ENCODE measurements at places on chromosomes 11 and 22.
A peak's percentile ranks its signal among the peaks of the same experiment; 100 is the strongest.

DNA sequence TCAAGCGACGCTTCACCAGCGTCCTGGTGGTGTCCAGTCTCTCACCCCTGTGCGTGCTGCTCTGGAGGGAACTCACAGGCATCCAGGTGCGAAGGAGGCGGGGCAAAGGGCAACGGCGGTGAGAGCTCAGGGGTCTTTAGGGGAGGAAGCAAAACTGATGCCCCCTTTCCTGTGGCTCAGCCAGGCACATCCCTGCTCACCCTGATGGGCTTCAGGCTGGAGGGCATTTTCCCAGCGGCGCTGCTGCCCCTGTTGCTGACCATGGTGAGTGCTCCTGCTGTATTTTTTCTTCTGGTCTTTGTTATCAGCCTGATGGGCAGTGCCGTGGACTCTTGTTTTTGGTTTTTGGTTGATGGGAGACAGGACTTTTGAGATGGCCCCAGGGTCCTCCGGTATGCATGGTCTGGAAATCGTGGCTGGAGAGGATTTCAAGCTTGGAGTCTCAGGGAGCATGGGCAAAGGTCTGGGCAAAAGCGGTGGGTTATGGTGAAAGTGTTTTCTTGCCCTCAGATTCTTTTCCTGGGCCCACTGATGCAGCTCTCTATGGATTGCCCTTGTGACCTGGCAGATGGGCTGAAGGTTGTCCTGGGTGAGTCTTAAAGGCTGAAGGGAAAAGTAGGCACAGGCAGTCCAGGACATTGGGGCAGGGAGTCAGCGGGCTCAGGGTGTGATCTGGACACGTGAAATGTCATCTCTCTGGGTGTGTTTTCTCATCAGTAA, 695 bp downstream of the RCE1 start:
- no peak for DNase-seq

DNA sequence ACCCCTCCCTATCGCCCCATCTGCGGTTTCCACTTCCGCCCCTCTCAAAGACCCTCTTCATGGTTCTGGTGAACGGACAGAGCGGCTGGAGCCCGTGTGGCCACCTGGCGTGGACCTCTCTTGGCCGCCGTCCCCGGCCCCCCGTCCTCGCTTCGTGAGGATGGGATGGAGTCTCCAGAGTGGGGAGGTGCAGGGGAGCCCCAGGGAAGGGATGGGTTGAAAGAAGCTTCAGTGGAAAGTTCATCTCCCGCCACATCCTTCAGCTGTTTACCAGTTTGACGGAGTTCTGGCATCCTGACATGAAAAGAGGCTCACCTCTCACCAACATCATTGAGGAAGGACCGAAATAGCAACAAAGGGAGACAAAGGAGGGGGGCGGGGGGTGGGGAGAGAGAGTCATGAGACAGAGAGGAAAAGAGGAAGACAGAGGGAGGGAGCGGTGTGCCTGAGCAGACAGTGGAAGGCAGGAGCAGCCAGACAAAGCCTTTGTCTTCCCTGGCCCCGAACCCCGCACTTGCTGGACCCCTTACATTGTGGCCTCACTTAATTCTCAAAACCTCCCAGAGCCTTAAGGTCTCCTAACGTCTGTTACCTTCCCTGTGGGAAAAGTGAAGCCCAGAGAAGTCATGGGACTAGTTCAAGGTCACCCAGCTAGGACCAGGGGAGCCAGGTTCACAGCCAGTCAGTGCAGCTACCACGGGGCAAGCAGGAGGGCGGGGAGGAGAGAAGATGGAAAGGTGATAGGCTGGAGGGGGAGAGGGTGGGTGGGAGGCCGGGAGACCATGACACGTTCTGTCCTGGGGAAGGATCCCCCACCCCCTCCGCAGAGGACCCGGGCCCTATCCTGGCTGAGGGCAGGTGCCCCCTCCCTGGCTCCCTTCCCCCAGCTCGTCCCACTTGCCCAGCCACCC, 54.9 kb downstream of the CD6 start:
- no peak for DNase-seq

GRCh38 chr11:69335781-69336405, 41.9 kb downstream of the MYEOV start:
- DNase-seq = no peak

DNA sequence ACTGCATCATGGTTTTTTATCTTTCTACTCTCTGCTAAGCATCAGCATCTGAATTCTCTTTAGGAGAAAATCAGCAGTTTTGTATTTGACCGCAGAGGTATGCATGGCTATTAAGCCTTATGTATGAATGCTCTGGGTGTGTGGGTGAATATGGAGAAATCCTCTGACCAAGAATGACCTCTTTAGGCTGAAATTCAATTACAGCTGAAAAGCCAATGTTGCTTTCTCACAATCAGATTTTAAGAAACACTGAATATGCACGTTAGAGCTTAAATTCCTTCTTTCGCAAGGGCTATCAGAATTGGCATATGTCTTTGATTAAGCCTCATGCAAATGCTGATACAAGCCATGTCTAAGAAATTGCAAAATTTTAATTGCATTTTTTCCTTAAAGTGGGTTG, 43.2 kb downstream of the ARHGAP42 start:
- DNase-seq = no peak

DNA sequence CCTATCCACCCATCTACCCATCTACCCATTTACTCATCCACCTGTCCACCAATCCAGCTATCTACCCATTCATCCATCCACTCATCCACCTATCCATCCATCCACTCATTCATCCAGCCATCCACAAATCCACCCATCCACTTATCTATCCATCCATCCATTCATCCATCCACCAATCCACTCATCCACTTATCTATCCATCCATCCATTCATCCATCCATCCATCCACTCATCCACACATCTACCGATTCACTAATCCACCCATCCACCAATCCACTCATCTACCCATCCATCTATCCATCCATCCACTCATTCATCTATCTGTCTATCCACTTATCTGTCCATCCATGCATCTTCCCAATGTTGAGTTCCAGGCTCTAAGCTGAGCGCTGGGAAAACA, 1.7 kb upstream of the SPI1 start:
- DNase-seq = no peak

GRCh38 chr11:94838027-94838731, 70.0 kb downstream of the AMOTL1 start:
- no peak for DNase-seq

DNA sequence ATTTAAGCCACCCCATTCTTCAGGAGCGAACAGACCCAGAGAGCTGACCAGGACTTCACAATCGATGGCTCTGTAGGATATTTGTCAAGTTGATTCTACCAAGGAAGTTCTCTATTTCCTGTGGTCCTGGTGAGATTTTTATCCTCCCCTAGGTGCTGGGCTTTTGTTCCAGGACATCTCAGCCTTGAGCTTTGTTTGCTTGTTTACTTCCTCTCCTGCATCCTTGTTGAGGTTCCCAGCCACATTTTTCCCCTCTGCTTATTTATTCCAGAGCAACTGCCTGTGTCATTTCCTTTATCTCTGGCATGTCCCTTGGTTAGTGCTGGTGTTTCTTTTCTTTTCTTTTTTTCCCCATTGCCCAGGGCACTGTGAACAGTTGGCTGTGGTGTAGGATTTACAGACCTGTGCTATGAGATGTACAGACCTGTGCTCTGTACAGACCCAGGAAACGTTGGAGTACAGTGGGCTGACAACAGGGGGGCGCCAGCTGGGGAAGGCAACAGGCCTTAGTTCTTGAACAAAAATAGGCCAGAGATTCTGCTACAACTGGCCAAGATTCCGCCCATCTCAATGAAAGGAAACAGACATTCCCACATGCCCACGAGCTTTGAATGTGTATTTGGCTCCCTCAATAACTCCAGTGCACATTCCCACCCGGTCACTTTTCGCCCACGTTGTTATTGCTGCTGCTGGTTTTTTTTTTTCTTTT, 235.9 kb upstream of the DDI1 start:
- peak; percentile 21 for DNase-seq

DNA sequence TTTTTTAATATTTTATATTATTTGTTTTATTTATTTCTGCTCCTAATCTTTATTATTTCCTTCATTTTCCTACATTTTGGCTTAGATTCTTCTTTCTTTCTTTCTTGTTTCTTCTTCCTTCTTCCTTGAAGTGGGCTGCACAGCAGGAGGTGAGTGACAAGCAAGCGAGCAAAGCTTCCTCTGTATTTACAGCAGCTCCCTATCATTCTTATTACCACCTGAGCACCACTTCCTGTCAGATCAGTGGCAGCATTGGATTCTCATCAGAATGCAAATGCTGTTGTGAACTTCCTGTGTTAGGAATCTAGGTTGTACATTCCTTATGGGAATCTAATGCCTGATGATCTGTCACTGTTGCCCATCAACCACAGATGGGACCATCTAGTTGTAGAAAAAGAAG, 784.9 kb upstream of the LUZP2 start:
- DNase-seq = peak; percentile 24

- no peak for DNase-seq
These were observed 31.6 kb upstream of the ETS1 start for GRCh38 chr11:128619007-128619406.

DNA sequence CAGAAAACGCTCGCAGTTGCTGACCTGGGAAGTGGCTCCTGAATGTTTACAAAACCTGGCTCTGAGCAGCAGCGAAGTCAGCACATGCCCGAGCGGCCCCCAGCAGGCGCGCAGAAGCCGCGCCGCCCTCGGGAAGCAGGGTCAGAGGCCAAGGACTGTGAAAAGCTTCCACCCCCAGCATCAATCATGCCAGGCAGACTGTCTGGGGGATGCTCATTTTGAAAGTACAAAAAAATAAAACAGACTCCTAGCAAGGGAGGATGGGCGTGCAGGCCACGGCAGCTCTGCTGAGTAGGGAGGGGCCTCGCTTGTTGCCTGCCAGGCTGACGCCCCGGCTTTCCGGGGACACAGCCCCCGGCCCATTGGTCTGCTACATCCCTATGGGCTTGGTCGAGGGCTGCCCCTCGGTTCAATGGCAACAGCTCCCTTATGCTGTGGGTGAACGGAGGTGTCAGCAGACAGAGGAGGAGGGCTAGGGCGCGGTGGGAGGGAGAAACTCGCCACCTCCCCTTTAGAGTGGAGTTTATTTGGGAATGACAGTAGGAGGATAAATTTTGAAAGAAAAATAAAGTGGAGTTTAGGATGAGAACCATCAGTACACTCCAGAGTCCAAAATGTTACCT, 37.7 kb upstream of the GNB1L start:
- DNase-seq = no peak

DNA sequence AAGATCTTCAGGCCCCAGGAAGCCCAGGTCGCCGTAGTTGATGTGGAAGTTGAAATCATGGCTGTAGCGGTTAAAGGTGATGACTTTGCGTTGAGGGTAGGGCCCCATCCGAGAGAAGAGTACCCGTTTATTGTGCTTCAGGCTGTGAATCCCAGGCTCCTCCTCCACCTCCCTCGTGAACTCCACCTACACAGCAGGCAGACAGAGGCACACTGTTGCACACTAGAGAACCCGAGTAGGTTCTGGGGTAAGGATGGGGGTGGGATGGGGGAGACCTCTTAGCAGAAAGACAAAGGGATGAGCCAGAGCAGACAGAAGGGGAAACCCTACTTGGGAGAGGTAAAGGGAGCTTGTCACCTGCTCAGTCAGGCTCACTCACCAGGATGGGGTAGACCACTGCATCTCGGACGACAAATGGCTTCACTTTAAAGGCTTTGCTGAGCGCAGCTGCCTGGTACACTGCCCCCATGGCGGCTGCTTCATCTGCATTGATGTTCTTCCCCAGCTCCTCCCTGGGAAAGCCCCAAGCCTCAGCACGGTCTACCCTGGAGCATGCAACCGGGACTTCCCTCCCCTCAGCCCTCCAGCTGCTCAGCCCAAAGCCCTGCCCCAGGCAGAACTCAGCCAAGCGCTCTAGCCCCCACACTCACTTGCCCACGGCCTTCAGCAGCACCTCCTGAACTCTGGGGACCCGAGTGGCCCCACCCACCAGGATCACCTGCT, 5.4 kb downstream of the HYOU1 start:
- DNase-seq = no peak

DNA sequence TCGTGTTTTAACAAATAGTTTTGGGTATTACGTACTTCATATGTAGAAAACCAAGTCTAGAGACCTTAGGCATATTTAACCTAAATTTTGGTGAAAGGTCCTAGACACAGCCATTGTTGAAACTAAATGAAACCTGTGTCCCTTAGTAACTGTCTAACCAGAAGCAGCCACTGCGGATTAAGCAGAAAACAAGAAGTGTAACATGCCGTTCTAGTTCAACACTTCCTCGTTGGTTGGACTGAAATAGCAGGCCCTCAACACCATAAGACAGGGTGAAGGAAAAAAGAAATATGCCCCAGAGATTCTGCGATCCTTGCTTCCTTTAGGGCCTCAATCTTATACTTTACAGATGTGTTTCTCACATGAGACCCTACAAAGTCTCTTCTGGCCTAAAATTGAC, 2.0 kb downstream of the NAA40 start:
- no peak for DNase-seq

DNA sequence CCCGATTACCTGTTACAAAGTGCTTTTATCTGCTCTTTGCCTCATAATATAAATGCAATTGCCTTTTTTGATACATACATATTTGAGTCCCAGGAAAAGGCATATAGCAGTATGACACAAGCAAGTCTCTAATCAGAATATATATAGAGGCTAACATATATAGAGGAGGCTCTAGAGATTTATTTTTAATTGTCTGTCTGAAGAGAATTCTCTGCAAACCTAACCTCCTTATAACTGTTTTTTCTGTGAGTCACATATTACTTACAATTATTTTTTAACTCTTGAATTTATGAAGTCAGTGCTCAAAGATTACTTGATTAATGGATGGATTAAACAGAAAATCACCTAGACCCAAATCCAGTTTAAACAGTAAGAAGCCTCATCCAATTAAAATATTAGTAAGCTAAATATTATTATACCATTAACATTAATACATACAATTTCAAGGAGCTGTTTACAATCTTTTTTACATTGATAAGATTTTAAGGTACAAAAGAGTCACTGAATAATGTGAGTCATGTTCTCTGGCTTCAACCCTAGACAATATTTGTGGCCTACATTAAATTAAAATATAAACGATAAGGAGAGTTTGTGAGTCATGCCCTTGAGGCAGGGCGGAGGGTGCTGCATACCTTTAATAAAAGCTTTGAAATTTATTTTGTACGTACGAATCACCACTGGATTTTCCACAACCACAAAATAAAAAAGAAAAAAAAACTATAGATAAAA, 19.2 kb upstream of the MMP13 start:
- DNase-seq = no peak

DNA sequence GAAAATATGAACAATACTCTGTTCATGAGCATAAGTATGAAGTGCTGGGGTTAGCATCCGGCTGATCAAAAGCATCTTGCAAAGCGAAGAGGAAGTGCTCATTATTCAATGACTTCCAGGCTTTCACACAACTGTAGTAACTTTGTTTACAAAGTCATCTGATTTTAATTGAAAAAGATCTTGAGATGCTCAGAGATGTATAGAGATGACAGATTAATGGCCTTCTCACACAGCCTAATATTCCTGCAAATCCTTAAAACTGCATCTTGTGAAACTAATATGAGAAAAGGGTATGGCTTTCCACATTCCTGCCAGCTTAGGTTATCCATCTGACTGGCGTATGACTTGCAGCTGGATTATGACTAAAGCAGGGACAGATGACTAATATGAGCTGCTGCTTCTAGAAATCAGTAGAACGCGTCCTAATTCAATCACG, 125.4 kb downstream of the CASP12 start:
- no peak for DNase-seq
